Stimulated activated CD4-positive, alpha-beta T cell treated with anti-CD3 and anti-CD28 coated beads, Interleukin-1b, Interleukin-23, amount 100 ng/mL, for 1 hour (primary cell): ENCODE measurements at places on chromosomes 7 and 10.

- DNase-seq: no peak
Observed at GRCh38 chr7:116576350-116577319, 51.8 kb downstream of the CAV1 start.

GRCh38 chr10:119769886-119770285 is 44.0 kb downstream of the INPP5F start:
- no peak for DNase-seq

DNA sequence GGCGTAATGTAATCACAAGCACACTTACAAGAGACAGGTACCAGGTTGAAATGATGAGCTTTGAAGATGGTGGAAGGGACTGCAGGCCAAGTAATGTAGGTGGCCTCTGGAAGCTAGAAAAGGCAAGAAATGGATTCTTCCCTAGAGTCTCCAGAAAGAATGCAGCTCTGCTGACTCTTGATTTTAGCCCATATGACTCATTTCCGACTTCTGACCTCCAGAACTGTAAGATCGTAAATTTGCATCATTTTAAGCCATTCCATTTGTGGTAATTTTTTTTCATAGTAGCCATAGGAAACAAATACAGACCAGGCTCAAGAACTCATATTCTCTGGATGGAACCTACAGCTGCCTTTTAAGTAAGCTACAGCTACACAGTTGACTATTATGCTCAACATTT is 315.5 kb downstream of the MAGI2 start:
- no peak for DNase-seq

DNA sequence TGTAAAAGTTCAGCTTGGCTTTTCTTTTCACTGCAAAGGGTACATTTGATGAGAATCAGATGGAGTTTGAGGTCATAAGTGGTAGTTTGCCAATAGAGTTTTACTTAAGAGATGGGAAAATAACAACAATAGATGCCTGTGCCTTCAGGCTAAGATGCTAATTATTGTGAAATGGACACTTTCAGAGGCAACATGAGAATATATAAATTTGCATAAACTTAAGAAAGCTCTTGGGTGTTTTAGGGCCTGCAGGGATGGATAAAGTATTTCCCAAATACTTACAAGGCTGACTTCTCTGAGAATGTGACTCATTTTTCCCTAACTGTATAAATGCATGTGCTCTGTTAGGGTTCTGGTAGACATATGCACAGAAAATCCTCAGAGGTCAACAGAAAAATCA is 200.3 kb upstream of the SVIL start:
- no peak for DNase-seq

- no peak for DNase-seq
Observed at GRCh38 chr7:69736126-69736810, 138.0 kb downstream of the AUTS2 start.

GRCh38 chr7:73881352-73882046 is 20.5 kb downstream of the TMEM270 start:
- DNase-seq: no peak
